ENCODE measurements at places on chromosomes 11 and 22. TPM values are rescaled to one million over a fixed set of nuclear protein-coding genes. Genes with fewer than 3 reads are reported as not detected.

LGALS12 gene
- total RNA-seq, result not detected

- H3K36me3 ChIP-seq, result no peaks in the 10 kb centered on the region
- no peak overlapping the region for H3K4me3 ChIP-seq
- H3K27ac ChIP-seq, result no peak overlapping the region
- H3K27me3 ChIP-seq, result no peaks in the 10 kb centered on the region
- DNase-seq, result no peak
Observed at GRCh38 chr22:26295563-26296126, 126.4 kb downstream of the SEZ6L start.

DNA sequence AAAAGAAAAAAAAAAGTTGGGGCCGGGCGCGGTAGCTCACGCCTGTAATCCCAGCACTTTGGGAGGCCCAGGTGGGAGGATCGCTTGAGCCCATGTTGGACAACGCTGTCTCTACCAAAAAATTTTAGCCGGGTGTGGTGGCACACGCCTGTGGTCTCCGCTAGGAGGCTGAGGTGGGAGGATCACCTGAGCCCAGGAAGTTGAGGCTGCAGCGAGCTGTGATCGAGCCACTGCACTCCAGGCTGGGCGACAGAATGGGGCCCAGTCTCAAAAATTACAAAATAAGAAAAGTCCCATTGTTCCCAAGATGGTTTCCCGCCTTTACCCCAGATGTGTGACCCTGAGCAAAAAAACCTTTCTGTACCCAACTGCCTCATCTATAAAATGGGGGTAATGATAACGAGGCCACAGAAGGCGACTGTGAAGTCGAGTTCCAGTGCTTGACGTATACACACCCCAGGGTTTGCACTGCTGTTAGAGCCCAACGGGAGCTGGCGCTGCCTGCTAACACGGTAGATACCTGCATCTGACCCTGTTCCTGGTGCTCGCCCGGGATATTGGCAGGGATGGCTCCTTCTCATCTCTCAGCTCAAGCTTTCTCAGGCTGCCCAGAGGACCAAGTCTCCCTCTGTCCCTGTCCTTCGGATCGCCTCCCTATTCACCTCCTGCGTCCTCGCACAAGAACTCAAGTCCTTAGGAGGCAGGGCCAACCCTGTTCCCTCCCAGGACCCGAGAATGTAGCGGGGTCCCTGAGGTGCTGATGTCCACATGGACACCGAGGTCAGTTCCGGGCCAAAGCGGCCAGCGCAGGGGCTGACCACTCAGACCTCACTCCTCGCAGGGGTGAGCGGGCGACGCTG lies 1.1 kb upstream of the RPLP2 start:
- peak overlapping the region; percentile 85 for H3K4me3 ChIP-seq
- H3K27me3 ChIP-seq, result no peaks in the 10 kb centered on the region
- peaks cover 22% of the 10 kb centered on the region for H3K36me3 ChIP-seq
- H3K4me1 ChIP-seq, result peaks cover 31% of the 10 kb centered on the region
- H3K27ac ChIP-seq, result peak overlapping the region; percentile 97
- no peak for DNase-seq

DNA sequence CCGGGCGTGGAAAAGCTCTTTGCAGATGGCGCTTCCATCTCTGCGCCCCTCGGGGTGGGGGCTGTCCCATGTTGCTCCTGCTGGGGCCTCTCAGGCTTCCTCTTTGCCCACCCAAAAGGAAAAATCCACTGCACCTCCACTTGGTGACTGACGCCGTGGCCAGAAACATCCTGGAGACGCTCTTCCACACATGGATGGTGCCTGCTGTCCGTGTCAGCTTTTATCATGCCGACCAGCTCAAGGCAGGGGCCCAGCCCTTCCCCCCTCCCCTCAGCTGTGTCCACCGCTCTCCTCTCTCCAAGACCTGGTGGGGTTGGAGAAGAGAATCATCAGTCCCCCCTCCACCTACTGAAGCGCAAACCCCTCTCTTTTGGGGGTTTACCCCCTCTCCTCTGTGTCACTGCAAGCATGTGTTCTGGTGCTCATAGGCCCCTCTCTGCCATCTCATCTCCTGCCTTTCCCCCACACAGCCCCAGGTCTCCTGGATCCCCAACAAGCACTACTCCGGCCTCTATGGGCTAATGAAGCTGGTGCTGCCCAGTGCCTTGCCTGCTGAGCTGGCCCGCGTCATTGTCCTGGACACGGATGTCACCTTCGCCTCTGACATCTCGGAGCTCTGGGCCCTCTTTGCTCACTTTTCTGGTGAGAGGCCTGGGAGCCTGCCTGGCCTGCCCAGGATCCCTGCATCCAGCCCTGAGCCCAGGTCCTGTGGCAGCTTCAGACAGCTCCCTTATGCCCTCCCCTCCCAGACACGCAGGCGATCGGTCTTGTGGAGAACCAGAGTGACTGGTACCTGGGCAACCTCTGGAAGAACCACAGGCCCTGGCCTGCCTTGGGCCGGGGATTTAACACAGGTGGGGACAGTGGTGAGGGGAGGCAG lies 1.8 kb downstream of the LARGE2 start:
- peaks cover 19% of the 10 kb centered on the region for H3K4me1 ChIP-seq
- no peaks in the 10 kb centered on the region for H3K36me3 ChIP-seq
- H3K27me3 ChIP-seq, result no peaks in the 10 kb centered on the region
- H3K27ac ChIP-seq, result no peak overlapping the region
- H3K4me3 ChIP-seq, result no peak overlapping the region

GRCh38 chr11:8218409-8218808 lies 45.3 kb downstream of the LMO1 start:
- no peak overlapping the region for H3K4me3 ChIP-seq
- H3K27ac ChIP-seq, result no peak overlapping the region
- DNase-seq, result no peak
- no peaks in the 10 kb centered on the region for H3K27me3 ChIP-seq
- H3K36me3 ChIP-seq, result no peaks in the 10 kb centered on the region
